IMR-90 (cell line): ENCODE measurements at places on chromosomes 7 and 10.

DNA sequence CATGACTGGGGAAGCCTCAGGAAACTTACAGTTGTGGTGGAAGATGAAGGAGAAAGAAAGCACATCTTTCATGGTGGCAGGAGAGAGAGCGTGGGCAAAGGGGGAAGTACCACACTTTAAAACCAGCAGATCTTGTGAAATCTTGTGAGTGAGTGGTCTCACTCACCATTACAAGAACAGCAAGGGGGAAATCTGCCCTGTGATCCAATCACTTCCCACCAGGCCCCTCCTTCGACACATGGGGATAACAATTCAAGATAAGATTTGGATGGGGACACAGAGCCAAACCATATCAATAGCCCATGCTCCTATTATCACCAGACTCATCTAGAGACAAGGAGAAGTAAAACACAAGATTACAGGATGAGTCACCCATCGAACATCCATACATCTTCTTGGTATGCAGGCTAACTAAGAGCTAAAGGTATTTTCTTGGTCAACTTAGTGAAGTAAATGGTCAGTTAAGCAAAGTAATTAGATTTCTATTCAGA lies 55.3 kb upstream of the YAE1 start:
- DNase-seq, result peak; percentile 45

DNA sequence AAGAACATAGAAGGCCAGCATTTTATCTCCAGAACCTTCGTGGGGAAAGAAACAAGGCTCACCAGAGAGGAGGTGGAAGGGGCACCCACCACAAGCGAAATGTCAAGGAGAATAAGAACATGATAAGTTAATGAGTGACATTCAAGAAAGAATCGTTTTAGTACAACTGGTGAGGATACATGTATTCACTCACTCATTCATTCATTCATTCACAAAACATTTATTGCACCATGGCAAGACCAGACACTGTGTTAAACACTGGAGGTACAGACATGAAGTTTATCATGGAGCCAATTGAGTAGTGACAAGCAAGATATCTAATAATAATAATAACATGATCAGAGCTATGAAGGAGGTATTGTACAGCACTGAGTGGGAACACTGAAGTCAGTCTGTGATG lies 1.7 kb upstream of the ZNRF2 start:
- no peak for DNase-seq

- no peak for DNase-seq
Measured at GRCh38 chr10:127374074-127374680, 174.9 kb upstream of the NPS start.

DNA sequence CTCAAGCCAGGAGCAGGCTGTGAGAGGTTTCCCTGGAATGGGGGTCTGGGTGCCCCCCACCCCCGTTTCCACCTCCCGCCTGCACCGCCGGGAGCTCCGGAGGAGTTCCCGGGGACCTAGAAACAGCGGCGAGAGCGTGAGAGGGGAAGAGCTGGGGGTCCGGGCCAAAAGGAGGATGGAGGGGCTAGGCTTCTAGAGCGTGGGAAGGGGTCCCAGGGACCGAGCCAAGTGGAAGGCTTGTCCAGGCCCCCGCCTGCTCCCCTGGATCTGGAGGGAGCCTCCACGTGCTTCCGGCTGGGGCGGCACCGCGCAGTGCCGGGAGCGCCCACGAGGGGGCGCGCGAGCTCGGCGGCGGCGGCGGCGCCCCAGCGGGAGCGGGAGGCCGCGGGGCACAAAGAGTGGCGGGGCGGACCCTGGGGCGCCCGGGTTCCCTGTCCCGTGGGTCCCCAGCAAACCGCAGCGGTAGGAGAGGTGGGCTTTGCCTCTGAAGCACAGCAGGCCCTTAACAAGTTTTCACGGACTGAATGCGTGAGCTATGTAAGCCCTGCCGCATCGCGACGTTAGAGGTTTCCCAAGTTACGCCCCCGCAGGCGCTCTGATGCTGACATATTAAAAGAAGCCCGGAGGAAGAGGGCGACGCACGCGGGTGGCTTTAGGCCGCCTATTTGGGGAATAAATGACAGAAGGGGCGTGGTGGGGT lies 104.4 kb upstream of the LRRC4 start:
- DNase-seq, result peak; percentile 37

GRCh38 chr10:48307711-48308018 lies 1.2 kb downstream of the MAPK8 start:
- DNase-seq, result no peak

DNA sequence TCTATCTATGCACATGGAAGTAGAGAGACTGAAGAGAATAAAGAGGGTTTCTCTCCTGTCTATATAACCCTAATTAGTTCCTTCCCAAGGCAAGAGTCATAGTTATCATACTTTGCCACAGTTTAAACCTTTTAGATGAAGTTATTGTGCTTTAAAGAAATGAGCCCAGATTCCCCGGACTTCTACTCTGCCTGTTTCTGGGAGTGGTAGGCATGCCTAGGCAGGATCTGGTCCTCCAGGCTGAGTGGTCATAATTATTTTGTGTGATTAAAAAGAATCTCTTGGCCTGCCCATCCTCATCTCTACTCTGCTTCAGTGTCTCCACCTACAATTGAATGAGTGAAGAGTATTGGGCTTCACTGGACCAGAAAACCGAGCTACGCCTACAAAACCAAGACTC lies 179.2 kb downstream of the IMMP2L start:
- DNase-seq, result no peak

DNA sequence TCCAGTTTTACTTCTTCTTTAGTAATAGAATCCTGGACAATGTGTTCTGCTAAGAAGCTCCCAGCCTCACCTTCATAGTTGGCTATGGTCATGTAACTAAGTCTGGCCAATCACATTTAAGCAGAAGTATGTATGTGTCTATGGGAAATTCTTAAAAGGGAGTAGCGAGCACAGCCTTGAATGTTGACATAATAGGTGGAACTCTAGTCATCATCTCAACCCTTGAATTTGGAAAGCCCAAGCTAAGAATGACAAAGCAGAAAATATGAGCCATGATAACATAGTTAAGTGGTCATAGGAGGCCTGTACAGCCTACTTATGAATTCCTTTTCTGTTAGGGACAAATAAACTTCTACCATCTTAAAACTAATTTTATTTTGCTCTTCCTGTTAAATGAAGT lies 134.1 kb downstream of the MAGI2 start:
- peak; percentile 40 for DNase-seq

DNA sequence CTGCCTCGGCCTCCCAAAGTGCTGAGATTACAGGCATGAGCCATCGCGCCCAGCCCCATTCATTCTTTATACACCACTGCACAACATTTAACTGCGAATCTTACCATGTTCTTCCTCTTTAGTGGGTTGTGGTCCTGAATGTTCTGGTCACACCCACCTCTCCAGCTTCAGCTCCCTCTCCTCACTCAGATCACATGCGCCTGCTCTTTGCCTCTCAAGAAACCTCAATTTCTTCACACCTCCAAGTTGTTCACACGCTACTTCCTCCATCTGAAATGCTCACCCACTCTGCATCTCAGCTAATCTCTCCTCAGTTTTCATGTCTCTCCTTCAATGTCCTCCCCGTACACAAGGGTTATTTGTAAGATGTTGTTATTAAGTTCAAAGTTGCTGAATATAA lies 2.4 kb upstream of the PRR15 start:
- no peak for DNase-seq

DNA sequence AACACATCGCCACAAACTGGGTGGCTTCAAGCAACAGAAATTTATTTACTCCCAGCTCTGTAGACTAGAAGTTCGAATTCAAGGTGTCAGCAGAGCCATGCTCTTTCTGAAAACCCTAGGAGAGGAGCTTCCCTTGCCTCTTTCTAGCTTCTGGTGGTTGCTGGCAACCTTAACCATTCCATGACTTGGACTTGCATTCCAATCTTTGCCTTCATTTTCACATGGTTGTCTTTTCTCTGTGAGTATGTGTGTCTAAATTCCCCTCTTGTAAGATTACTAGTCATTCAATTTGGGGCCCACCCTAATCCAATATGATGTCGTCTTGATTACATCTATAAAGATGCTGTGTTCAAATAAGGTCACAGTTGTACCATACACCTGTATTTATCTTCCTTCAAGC lies 65.9 kb upstream of the PRKG1 start:
- DNase-seq, result no peak

GRCh38 chr10:127300868-127301321 lies 104.5 kb upstream of the INSYN2A start:
- no peak for DNase-seq

- DNase-seq, result peak; percentile 49
Measured at GRCh38 chr10:97498841-97499560, at the start of gene UBTD1. UBTD1 (plus strand) TSS chr10:97498924; CDS start chr10:97499204, 280 bp downstream.

GRCh38 chr10:103155471-103156085 lies 37.5 kb downstream of the NT5C2 start:
- DNase-seq, result no peak

DNA sequence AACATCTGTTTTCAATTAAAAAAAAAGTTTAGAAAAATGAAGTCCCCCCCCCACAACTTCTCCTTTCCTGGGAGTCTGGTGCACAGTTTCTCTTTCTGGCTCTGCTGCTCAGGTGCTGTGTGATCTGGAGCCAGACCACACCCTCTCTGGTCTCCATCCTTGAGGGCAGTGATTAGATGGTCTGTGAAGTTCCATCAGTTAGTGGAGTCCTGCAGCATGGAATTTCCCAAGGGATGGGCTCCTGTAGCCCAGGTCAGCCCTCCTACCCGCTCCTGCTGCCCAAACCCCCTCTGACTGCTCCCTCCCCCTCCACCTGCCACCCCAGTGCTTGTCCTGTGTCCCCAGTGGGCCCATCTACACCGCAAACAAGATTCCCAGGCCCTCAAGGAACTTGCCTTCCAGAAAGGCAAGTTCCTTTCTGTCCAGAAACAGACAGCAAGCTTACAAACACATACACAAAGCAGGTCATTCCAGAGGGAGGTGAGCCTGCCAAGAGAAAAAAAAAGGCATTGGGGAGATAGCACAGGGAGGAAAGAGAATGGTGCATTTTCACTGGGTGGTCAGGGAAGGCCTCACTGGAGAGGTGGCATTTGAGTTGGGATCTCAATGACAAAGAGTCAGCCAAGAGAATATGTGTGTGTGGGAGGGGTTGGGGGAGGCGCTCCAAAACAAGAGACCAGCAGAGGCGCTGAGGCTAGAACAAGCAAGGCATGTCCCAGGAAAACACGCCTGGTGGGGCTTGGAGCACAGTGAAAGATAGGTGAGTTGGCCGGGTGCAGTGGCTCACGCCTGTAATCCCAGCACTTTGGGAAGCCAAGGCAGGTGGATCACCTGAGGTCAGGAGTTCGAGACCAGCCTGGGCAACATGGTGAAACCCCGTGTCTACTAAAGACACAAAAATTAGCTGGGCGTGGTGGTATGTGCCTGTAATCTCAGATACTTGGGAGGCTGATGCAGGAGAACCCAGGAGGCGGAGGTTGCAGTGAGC lies 49.5 kb upstream of the SLC29A3 start:
- peak; percentile 49 for DNase-seq

DNA sequence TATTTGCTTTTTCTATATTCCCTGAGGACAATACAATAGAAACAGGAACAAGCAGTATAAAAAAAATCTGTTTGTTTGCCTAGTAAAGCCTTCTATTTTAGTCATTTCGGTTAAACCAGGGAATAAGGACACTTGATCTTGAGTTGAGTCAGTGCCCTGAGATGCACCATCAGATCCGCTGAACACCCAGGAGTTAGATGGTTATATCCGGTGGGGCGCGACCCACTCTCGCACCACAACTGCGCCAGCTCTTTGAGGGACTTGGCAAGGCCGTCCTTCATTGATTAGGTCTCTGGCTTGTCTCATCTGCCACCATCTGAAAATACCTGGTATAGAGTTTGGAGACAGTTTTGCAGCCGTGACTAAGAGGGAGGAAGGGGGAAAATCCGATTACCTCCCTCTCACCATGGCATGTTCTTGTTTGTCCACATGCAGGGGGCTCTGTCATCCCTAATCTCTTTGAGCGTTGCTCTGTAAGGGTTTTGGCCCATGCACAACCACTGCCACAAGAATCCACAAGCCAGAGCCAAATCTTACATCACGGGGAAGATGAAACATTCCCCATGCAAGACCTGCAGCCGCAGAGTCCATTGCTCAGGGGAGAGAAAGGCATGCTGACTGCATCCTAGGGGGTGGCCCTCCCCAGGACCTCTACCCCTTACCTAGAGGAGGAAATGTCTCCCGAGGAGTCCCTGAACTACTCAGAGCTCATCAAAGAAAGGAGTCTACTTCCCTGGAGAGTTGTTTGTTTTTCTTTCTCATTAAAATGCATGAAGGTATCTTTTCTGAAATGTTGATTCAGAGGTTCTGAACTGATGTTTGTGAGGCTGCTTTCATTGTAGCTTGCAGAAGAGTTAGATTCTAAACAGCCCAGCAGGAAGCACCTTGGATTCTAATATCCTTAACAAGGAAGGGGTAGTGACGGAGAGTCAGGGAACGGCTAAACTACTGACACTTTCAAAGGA lies 101.6 kb upstream of the FAM171A1 start:
- DNase-seq, result peak; percentile 7

DNA sequence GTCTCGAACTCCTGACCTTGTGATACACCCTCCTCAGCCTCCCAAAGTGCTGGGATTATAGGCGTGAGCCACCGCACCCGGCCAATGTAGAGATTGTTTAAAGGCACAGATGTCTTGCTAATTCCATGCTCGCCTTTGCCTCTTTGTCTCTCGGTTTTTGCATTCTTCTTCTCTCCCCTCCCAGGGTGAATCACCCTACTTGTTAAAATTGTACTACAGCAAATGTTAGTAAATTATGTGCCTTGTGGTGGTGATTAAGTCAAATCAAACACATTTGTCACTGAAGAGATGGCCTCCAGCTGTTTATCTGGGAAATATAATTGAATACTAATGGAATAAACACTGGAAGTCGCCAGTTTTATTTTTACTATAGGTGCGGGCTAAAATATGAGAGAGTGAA lies 384.4 kb upstream of the AUTS2 start:
- no peak for DNase-seq

DNA sequence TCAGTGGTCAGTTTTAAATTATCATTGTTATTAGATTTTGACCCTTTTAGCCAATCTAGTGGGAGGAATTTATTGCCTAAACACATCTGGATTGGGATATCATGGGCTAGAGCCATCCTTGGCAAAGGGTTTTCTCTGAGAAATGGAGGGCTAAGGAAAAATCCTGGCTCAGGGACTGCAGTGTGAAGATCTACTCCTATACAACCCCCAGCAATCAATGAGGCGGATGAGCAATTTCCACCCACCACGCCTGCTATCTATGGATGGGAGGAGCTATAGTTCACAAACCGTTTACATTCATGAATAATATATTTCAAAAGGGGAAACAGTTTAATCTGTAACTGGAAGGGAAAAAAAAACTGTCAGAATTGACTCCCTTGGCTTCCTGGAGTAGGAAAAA lies 2.7 kb downstream of the CAV1 start:
- DNase-seq, result peak; percentile 56

GRCh38 chr7:130387628-130388403 lies 7.5 kb downstream of the CPA1 start:
- DNase-seq, result peak; percentile 78

- peak; percentile 29 for DNase-seq
Measured at GRCh38 chr7:92841192-92841591, 4.8 kb upstream of the CDK6 start.

GRCh38 chr7:136502162-136502561 lies 366.3 kb upstream of the CHRM2 start:
- DNase-seq, result no peak

GRCh38 chr10:108169846-108170245 lies 1005.3 kb upstream of the SORCS1 start:
- no peak for DNase-seq
